ENCODE measurements at places on chromosomes 16 and 17.

DNA sequence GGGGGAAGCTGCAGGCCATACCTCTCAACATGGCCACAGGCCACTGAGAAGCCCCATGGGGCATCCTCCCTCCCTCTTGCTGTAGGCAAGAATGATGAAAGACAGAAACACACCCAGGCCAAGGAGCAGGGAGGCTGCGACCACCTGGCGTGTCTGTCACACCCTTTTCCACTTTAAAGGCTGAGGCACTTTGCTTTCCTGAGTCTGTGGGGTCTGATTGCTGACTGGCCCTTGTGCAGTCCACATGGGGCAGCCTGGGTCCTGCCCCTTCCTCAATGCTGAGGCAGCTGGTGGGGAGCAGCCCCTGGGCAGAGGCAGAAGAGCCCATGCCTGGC is 8.7 kb downstream of the TMEM204 start:
- no peak for DNase-seq

- DNase-seq, result no peak
These were observed 5.1 kb upstream of the ERN1 start for GRCh38 chr17:64135000-64135399.

DNA sequence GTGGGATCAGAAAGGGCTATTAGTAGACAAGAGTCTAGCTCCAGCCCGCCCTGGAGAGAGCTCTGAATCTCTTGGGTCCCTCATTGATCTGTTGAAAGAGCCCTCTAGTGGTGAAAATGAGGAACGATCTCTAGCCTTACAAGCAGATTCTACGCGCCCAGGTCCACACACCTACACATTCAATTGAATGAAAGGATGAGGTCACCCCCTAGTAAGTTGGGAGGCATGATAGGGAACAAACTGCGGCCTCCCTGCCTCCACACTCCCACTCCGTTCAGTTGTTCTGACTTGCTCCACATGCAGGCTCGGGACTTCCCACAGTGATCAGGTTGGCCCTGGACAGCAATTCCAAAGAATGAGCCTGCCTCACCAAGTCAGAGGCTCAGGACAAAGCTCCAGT is 2.9 kb upstream of the CACNG3 start:
- no peak for DNase-seq

DNA sequence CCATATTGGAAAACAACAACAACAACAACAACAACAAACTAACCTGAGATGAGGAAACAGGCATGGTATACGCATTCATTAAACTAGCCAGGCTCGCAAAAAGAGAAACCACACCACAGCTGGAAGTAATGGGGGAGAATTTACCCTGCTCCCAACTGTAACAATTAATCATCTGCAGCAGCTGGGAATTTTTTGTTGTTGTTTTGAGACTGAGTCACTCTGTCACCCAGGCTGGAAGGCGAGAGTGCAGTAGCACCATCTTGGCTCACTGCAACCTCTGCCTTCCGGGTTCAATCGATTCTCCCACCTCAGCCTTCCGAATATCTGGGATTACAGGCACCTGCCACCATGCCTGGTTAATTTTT is 16.3 kb downstream of the PRPSAP1 start:
- no peak for DNase-seq

All from left hindlimb (tissue), 1 donor.